Mesenteric fat pad (tissue), 1 donor: ENCODE measurements at places on chromosomes 2 and 18. TPM values are rescaled to one million over a fixed set of nuclear protein-coding genes. Genes with fewer than 3 reads are reported as not detected.

The COL6A3 gene
- 409 TPM for total RNA-seq

GRCh38 chr2:25076749-25077148 is 34.9 kb downstream of the EFR3B start:
- no peak for DNase-seq

DNA sequence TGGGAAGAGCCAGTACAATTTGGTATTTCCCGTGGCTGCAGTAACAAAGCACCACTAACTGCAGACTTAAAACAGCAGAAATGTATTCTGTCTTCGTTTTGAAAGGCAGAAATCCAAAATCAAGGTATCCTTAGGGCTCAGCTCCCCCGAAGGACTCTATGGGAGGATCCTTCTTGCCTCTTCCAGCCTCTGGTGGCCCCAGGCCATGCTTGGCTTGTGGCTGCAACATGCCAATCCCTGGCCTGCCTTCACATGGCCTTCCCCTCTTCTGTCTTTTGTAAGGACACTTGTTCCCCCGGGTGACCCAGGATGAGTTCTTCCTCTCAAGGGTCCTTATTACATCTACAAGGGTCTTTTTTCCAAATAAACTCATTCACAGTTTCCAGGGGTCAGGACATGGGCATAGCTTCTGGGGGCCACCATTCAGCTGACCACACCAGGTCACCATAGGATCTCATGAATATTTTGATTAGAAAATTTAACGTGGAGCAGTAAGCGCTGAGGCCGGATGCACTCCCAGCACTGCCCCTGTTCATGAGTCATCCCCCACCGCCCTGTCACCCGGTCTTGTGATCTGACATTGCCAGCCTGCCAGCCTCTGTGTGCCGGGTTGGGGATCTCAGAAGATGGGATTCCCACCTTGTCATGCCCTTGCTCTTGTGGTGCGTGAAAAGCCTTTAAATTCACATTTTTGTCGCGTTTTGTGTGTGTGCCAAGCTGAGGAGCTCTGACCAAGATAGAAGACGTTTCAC is 61.2 kb upstream of the B3GNT7 start:
- DNase-seq, result peak; percentile 71

DNA sequence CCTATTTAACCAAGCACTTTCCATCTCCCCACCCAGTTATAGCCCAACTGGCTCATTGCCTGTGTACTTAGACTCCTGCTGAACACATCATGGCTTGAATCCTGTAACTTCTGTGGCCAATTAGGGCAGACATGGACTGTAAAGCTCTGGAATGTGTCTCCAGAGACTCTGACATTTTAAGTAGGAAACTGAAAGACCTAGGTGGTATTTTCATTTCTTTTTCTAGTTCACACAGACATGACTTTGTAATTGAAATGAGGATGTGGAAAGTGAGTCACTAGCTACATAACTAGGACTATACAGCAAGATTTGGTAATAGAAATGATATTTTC is 12.2 kb downstream of the DOK1 start:
- no peak for DNase-seq

DNA sequence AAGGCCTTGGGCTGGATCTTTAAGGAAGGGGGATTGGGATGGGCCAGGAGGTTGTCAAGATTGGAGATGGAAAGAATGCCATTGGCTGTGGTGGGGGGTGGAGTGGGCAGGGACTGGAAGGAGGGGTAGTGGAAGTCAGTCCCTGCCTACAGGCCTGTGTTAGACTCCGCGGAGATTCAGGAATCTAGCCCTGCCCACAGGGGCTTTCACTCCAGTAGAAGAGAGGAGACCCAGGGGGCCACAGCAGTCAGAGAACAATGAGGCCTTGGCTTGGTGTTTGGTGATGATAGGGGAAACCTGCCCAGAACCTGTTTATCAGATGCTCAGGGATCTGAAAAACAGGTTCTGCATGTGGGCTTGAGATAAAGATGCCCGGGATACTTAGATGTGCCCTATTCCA is 6.1 kb downstream of the STEAP3 start:
- no peak for DNase-seq

The TMEM200C gene
- 0.32 TPM for total RNA-seq

DNA sequence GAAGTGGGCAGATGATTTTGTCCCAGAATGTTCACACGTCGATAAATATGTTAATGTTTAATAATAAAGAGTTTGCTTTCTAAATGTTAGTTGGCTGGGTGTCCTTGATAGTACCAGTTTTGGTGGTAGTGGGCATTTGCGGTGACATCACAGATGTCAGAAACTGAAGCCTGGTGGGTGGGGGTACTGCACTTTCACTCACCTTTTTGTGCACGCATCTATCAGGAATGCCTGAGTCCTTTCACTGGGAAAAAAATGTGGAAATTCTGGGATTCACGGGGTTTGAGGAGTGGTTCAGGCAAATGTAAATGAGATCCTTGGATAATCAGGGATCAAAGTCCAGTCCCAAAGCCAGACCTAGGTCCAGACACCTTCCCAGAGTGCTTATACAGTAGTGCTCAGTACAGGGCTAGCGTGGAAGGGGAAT is 3.2 kb downstream of the EPAS1 start:
- no peak for DNase-seq

The CNDP1 gene
- total RNA-seq, result not detected

DNA sequence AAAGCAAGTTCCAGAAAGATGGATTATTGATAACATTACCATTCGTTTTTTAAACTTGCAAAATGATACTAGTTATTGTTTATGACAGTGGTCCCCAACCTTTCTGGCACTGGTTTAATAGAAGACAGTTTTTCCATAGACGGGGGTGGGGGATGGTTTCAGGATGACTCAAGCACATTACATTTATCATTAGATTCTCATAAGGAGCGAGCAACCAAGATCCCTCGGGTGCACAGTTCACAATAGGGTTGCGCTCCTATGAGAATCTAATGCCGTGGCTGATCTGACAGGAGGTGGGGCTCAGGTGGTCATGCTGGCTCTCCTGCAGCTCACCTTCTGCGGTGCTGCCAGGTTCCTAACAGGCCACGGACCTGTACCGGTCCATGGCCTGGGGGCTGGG is 86.2 kb downstream of the BCL2 start:
- no peak for DNase-seq

The RPIA gene
- total RNA-seq, result 20.3 TPM

The FTCDNL1 gene
- total RNA-seq, result 4.4 TPM

The FAM237A gene
- total RNA-seq, result not detected

- no peak for DNase-seq
Observed at GRCh38 chr2:160459538-160460332, 33.9 kb downstream of the RBMS1 start.

DNA sequence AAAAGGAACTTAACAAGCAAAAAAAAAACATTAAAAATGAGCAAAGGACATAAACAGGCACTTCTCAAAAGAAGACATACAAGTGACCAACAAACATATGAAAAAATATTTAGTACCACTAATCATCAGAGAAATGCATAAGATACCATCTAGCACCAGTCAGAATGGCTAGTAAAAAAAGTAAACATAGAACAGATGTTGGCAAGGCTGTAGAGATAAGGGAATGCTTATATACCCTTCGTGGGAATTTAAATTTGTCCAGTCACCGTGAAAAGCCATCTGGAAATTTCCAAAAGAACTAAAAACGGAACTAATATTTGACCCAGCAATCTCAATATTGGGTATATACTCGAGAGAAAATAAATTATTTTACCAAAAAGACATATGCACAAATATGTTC is 1751.3 kb upstream of the LRRTM1 start:
- no peak for DNase-seq

DNA sequence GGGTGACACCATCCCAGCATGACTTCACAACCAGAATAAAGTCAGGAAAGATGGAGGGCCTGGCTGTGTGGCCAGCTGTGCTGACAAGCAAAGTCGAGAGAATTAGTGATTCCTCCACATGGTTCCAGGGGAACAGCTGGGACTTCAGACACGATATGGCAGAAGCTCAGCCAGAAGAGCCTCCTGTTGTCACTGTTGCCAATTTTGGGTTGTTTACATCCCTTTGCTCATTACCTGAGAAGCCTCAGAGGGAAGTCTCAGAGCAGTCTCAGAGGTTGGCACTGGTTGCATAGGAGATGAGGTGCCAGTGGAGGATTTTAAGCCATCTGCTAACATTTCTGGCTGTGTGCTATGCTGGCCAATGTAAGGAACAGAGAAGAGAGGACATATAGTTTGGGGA is 16.0 kb downstream of the LINC00305 start:
- no peak for DNase-seq

DNA sequence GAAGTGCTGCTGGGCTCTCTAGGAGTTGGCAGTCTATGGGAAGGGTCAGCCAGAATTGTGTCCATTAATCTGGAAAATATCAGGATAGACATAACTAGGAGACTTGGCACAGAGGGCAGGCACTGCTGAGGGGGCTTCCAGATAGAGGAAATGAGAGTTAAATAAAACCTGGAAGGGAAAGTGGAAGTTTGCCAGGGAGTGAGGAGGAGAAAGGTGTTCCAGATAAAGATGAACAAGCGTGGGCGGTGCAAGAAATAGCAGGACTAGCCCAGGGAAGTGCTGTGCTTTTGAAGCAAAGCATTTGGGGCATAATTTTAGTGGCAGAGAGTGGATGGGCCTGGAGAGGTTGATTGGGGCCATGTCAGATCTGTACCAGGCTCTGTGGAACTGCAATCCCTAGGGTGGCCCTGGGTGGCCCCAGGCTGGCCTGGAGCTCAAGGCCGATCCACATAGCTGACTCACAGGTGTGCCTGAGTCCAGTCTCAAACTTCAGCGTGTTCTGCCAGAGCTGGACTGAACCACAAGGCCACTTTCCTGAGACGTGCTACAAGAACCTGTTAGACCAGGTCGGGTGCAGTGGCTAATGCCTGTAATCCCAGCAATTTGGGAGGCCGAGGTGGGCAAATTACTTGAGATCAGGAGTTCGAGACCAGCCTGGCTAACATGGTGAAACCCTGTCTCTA is 26.9 kb downstream of the GALM start:
- no peak for DNase-seq

The FLACC1 gene
- total RNA-seq, result 2.8 TPM

The YES1 gene
- 54.3 TPM for total RNA-seq

DNA sequence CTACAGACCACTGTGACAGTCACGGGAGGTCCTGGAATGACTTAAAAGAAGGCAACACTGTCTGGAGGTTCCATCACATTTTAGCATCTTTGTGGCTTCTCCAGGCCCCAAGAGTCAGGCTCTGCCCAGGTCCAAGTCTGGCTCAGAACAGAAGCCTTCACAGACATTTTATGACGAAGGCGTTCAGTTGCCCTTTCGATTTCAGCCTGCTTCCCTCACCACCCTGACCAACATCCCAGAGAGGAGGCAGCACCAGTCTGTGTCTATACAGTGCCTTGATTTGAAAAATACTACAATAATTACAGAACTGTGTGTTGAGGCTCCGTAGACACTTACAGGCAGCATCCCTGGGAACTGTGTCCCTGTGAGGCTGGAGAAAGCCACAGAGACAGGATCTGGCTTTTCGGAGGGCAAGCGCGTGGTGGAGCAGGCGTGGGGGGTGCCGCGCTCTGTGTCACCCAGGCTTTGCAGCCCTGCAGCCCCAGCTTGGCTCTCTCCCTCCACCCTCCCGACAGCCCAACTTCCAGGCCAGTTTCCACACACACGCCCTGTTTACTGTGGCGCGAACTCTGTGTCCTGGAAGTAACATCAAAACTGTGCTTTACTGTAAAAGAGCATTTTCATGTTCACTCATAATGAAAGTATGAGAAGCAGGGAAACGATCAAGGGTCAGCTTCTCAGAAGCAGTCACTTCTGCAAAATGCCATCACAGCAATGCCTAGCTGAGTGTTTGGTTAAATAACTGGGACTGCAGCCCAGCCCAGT is 153.5 kb upstream of the ALKAL2 start:
- DNase-seq, result no peak

The CD8A gene
- 2.8 TPM for total RNA-seq
